ENCODE measurements at places on chromosomes 7 and 10. TPM values are rescaled to one million over a fixed set of nuclear protein-coding genes. Genes with fewer than 3 reads are reported as not detected.

GRCh38 chr7:129013048-129013724 lies 41.7 kb downstream of the TNPO3 start:
- H3K4me3 ChIP-seq = no peak overlapping the region
- H3K27ac ChIP-seq = no peak overlapping the region
- no peaks in the 10 kb centered on the region for H3K27me3 ChIP-seq
- H3K4me1 ChIP-seq = no peaks in the 10 kb centered on the region
- H3K36me3 ChIP-seq = no peaks in the 10 kb centered on the region

- H3K4me3 ChIP-seq = no peak overlapping the region
- no peak overlapping the region for H3K27ac ChIP-seq
- H3K4me1 ChIP-seq = no peaks in the 10 kb centered on the region
- DNase-seq = no peak
- no peaks in the 10 kb centered on the region for H3K27me3 ChIP-seq
Observed at GRCh38 chr7:95470452-95470851, 15.3 kb upstream of the ASB4 start.

- H3K27ac ChIP-seq = no peak overlapping the region
- H3K4me1 ChIP-seq = no peaks in the 10 kb centered on the region
- H3K27me3 ChIP-seq = no peaks in the 10 kb centered on the region
- DNase-seq = no peak
Observed at GRCh38 chr7:158103378-158103777, 484.2 kb downstream of the PTPRN2 start.

DNA sequence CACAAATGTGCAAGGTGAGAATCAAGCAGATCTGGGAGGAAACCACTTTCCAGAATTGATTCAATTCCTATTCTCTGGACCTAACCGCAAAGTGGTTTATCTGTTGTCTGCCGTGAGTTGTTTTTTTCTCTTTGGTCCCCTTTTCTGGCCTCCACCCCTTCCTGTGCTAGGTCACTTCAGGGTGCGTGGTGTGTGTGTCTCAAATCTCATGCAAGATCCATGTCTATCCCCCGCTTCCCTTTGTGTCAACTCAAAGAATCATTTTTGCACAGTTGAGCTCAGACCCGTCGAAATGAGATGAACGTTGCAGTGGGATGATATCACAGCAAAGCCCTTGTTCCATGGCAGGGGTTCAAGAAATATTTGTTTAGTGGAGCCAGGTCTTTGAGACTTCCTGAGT lies 184.5 kb downstream of the GATA3 start:
- no peak overlapping the region for H3K27ac ChIP-seq
- H3K36me3 ChIP-seq = no peaks in the 10 kb centered on the region
- no peak overlapping the region for H3K4me3 ChIP-seq
- H3K27me3 ChIP-seq = no peaks in the 10 kb centered on the region
- H3K4me1 ChIP-seq = no peaks in the 10 kb centered on the region

DNA sequence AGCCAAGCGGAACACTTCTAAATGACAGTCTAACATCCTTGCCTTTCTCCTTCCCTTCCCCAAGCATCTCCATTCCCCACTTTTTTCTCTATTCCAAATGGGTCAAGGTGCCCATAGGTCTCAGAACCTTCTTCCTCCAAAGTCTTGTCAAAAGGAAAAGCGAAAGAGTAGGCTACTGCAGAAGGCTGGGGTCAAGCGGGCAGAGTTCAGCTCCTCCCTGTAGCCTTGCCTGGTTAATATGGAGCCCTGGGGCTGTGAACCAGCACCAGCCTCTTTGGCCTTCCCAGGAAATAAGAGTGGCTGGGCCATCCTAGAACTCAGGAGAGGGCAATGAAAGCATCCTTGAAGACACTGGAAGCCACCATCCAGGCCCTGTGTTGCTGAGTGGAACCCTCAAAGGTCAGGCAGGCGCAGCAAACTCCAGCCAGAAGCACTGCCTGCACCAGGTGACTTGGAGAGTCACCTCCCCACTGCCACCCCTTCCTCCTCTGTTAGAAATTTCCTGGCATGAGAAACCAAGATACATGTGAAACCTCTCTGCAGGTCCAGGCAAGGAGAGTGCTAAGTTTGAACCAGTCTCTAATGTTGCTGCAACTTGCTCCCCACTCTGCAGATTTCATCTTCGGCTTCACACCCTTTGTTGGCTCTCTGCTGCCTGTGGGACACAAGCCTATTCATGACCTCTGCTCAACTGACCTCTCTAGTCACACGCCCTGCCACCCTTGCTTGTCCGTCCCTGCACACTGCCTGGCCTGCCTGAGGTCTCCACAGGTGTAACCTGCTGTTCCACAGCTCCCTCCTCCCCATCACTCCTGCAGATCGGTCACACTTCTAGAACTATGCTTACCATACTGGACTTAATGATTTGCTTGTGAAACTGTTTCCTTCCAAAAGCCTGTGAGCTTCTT lies 74.9 kb downstream of the SH3PXD2A start:
- no peak overlapping the region for H3K27ac ChIP-seq
- no peaks in the 10 kb centered on the region for H3K36me3 ChIP-seq
- peaks cover 24% of the 10 kb centered on the region for H3K4me1 ChIP-seq
- DNase-seq = no peak
- H3K27me3 ChIP-seq = no peaks in the 10 kb centered on the region

DNA sequence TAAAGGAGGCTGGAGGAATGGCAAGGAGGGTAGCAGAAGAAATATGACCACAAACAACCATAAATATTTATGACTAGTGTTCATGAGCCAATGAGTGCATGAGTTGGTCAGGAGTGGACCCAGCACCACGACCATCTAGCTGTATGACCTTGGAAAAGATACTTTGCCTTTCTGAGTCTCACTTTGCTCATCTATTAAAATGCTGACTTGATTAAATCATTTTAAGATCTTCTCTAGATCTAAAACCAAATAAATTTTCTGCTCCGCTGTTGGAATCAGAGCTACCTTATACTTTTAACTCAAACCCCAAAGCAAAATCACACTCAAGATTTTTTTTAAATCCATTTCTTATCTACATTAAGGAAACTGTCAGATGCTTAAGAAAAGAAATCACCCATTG lies 207.0 kb downstream of the GPAM start:
- no peaks in the 10 kb centered on the region for H3K27me3 ChIP-seq
- no peak overlapping the region for H3K4me3 ChIP-seq
- no peak overlapping the region for H3K27ac ChIP-seq
- H3K4me1 ChIP-seq = no peaks in the 10 kb centered on the region

GRCh38 chr10:114655671-114656070 lies 2.4 kb downstream of the ABLIM1 start:
- H3K4me3 ChIP-seq = no peak overlapping the region
- H3K27ac ChIP-seq = no peak overlapping the region
- no peaks in the 10 kb centered on the region for H3K4me1 ChIP-seq
- H3K27me3 ChIP-seq = no peaks in the 10 kb centered on the region

- H3K27me3 ChIP-seq = no peaks in the 10 kb centered on the region
- DNase-seq = no peak
- no peak overlapping the region for H3K4me3 ChIP-seq
- H3K36me3 ChIP-seq = no peaks in the 10 kb centered on the region
- no peak overlapping the region for H3K27ac ChIP-seq
Observed at GRCh38 chr10:35626971-35627507, 15.1 kb downstream of the FZD8 start.

DNA sequence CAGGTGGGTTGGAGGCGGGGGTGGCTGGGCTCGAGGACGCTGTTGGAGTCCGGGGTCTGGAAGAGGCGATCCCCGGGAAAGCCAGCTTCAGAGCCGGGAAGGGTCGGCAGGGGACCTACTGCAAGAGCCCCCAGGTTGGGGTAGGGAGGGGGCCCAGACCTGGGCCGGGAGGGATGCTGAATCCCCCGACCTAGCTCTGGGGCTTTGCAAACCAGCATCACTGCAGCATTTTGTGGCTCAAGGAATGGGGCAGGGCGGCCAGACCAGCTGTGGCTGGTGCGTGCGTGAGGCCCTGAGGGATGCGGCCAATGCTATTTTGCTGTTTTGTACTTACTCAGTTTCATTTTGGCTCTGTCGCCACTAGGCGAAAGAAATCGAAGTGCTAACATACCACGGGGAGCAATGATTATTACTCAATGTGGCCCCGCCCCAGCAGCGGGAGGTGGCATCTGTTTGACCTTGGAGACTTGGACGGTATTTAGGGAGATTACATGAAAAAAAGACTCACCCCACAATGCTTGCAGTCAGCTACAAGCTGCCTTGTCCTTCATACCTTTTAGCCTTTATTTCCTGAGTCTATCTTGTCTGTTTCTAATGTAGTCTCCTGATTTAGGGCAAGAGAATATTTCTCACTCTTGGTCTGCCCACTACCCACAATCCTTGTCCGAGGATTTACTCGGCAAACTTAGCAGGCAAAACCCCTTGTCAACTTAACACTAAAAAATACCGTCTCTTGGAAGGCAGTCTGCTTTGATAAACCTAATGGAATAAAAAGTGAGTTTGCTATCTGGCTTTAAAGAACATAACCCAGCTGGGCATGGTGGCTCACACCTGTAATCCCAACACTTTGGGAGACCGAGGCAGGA lies 16.2 kb downstream of the HSPB1 start:
- H3K36me3 ChIP-seq = no peaks in the 10 kb centered on the region
- peak overlapping the region; percentile 96 for H3K27ac ChIP-seq
- DNase-seq = peak; percentile 88
- no peaks in the 10 kb centered on the region for H3K27me3 ChIP-seq
- peak overlapping the region; percentile 78 for H3K4me3 ChIP-seq

DNA sequence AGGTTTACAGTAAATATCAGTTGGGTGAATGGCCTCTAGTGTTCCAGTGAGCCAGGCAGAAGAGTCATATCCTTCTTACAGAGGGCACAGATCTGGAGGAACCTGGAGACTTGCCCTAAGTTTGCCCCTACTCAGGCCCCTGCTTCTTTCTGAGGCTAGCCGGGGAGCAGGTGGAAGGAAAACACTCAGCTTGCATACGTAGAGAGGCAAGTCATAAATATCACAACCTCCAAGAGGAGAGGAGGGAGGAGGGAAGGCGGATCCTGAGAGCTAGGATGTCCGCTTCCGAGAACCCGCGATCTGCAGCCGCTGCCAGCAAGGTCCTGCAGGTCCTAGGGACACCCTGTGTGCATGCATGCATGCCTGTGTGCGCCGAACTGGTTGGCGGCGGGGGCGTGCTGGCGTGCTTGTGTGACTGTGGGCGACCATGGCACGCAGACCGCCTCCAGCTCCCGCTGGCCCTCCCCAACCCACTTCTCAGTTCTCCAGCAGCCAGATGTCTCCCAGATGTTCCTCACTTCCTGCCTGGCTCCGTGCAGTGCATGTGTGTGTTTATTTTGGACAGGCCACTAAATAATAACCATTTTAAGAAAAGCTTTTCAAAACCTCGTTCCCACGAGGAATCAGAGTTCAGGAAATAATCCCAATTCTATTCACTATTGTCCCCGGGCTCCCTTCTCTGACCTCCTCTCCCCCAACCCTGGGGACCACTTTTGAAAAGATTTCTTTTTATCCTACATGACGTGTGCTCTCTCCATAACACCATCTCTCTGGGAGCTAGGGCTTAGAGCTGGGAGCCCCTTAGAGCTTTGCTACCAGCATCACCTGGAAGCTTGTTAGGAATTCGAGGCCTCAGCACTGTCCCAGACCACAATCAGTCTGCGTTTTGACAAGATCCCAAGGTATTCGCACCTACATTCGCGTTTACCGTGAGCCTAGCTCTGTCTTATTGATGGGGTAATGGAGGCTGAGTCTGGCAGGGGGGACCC lies 32.4 kb downstream of the UNC5B start:
- H3K27me3 ChIP-seq = no peaks in the 10 kb centered on the region
- H3K4me3 ChIP-seq = no peak overlapping the region
- H3K4me1 ChIP-seq = peaks cover 59% of the 10 kb centered on the region
- DNase-seq = peak; percentile 67
- H3K27ac ChIP-seq = peak overlapping the region; percentile 38

DNA sequence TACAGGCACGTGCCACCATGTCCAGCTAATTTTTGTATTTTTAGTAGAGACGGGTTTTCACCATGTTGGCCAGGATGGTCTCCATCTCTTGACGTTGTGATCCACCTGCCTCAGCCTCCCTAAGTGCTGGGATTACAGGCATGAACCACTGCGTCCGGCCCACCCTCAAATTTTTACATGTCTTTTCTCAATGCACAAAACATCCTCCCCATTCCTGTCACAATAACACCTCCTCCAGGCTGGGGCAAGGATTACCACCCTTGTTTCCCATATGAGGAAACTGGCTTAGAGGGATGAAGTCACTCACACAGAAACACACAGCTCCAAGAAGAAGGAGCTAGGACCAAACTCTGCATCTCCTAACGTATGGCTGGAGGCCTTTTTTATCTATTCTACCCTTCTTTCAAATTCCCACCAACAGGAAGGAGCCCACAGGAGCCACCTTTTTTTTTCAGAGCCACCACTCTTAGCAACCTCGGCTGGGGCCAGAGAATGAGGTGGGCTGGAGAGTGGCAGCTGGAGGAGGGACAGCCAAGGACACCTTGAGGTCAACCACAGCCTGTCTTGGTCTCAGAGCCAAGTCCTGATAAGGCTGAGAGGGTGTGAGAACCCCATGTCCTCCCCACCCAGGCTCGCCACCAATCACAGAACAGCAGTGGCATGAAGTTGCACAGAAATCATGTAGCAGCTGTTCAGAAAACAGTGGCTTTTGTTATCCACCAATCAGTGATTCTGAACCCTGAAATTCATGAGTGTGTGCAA lies 113.1 kb upstream of the PDLIM1 start:
- H3K27ac ChIP-seq = no peak overlapping the region
- no peak for DNase-seq
- H3K27me3 ChIP-seq = no peaks in the 10 kb centered on the region
- no peaks in the 10 kb centered on the region for H3K36me3 ChIP-seq
- peaks cover 9% of the 10 kb centered on the region for H3K4me1 ChIP-seq

DNA sequence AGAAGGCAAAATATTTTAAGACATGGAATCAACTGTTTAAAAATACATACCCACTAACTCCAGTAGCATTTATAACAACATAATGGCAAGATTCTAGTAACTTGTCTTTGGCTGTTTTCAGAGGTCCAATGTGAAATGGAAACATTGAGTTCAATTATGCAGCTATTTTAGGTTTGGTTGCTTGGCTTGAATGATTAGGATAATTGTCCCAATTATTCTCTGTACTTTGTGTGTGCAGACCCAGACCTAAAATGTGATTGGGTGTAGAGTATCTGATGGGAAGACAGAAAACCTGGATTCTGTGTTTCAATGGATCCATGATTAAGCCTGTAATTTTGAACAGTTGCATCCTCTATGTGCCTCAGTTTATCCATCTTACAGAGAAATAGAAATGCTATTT lies 392.7 kb upstream of the NFE2L3 start:
- DNase-seq = no peak
- H3K27me3 ChIP-seq = no peaks in the 10 kb centered on the region
- no peaks in the 10 kb centered on the region for H3K36me3 ChIP-seq
- no peak overlapping the region for H3K4me3 ChIP-seq
- peaks cover 5% of the 10 kb centered on the region for H3K4me1 ChIP-seq
- H3K27ac ChIP-seq = no peak overlapping the region

The SIRT1 gene
- total RNA-seq = 50.9 TPM

The GNAI1 gene
- total RNA-seq = 61.6 TPM

The SPACDR gene
- total RNA-seq = 34.0 TPM

The VWC2 gene
- total RNA-seq = 0.19 TPM

The MBL2 gene
- 0.16 TPM for total RNA-seq

The DOCK4 gene
- total RNA-seq = 17.1 TPM

All from testis (tissue), 5 donors.